Femur (tissue), 1 donor: ENCODE measurements at places on chromosomes 5 and 9.

- DNase-seq, result no peak
These were observed 22.2 kb downstream of the SCAI start for GRCh38 chr9:125121146-125121545.

- DNase-seq, result no peak
These were observed 144.6 kb upstream of the MRPS30 start for GRCh38 chr5:44663991-44664710.

- DNase-seq, result no peak
These were observed 43.7 kb upstream of the F2R start for GRCh38 chr5:76672242-76672641.

- DNase-seq, result no peak
These were observed 8.3 kb upstream of the LCN1 start for GRCh38 chr9:135512904-135513303.

GRCh38 chr5:80097451-80097850, 62.3 kb downstream of the THBS4 start:
- DNase-seq, result no peak

DNA sequence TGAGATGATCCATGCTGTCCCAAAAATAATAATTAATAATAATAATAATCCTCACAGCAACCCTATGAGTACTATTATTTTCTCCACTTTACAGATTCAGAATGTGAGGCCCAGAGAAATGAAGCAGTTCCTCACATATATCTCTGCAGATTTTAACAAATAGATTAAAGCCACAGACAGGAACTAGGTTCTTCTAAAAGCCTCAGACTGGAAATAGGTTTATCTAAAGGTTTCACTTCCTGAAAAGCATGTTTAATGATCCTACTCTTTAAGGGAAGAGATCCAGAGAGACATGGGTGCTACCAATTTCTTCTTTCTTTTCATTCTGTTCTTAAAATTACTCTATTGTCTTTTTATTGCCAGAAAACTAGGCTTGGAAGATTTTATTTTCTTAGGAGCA, 1079.4 kb upstream of the COX7C start:
- no peak for DNase-seq
